ENCODE measurements at places on chromosomes 6 and 20.
A peak's percentile ranks its signal among the peaks of the same experiment; 100 is the strongest.

DNA sequence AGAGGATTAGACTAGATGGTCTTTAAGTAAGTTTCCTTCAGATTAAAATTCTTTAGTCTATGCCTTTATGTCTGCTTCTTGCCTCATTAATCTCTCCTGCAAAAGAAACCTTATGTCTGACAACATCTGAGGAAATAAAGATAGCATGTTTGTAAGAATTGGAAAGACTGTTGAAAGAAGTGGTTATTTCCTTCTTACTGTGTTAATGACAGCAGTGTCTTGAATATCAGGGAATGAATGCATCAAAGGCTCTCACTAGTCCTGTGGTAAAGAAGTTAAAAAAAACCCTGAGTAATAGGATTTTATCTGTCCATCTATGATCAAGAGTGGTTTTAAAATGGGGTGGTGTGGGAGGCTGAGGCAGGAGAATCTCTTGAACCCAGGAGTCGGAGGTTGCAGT, 302.0 kb downstream of the PRL start:
- DNase-seq = no peak

- no peak for DNase-seq
Measured at GRCh38 chr20:20712004-20712473, 405 bp downstream of the RALGAPA2 start.

- no peak for DNase-seq
Measured at GRCh38 chr20:32010666-32011065, 428 bp downstream of the CCM2L start.

DNA sequence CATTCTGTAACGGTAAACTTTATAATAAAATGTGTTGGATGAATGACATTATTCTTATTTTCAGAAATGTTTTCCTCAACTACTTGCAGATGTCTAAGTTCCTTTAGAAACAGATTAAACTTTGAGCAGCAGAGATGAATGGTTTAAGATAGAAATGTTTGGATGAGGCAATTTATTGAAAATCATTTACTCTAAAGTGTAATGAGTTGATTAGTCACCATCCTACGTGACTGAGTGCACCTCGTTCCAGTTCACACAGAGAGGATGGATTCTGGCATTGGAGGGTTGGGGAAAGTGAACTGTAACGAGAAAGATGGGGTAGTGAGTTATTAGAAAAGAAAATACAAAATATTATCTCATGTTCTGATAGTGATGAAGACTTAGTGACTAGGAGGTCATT, 28.7 kb downstream of the SMPDL3A start:
- DNase-seq = no peak

DNA sequence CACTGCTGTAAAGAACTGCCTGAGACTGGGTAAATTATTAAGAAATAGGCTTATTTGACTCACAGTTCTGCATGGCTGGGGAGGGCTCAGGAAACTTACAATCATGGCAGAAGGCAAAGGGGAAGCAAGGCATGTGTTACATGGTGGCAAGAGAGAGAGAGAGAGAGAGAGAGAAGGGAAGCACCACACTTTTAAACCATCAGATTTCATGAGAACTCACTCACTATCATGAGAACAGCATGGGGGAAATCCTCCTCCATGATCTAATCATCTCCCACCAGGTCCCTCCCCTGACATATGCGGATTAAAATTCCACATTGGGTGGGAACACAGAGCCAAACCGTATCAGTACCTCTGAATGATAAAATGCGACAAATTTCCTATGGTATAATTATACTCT, 203.9 kb upstream of the MARCKS start:
- DNase-seq = no peak

DNA sequence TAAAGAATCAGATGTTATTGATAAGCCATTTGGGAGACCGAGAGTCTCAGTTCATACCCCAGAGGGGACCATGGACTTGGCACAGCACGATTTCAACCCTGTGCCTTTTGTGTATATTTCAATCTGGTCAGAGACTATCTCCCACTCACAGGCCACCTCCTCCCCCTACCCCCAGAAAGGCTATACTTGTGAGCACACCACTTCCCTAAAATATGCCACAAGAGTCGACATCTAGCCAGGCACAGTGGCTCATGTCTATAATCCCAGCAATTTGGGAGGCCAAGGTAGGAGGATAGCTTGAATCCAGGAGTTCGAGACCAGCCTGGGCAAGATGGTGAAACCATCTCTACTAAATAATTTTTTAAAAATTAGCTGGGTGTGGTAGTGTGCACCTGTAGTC, 13.6 kb upstream of the TCF15 start:
- no peak for DNase-seq

DNA sequence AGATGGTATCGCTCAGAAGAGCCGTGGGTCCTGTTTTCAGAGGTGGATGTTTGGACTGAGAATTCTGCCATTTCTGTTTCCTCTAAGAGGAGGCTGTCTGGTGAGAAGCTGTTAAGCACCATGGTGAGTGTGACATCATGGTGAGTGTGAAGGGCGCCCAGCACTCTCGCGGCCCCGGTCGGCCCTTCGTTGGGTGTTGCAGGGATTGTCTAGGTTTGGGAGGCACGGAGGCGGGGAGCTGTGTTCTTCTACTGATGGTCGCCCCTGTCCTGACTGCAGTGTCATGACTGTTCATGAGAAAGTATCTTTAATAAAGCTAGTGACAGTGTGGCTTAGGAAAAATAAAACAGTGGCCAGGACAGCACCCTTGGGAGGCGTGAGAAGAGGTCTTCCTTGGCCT, 70.4 kb downstream of the NOL4L start:
- no peak for DNase-seq

- DNase-seq = no peak
Measured at GRCh38 chr6:122339661-122340060, 59.8 kb upstream of the HSF2 start.

DNA sequence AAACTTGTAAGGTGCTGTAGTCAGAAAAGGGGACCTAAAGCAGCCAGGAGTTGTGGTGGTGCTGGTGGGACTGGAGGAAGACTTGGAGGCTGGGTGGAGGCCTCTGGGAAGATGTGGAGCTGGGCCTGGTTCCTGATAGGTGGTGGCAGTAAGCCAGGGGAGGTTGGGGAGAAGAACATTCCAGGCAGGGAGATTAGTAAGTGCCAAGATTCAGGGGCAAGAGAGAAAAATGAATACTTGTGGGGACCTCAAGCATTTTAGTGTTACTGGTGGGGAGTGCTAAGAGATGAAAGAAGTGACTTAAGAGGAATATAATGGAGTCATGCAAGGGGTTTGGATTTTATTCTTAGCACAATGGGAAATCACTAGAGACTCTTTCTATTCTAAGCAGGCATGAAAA, 79.0 kb upstream of the B3GAT2 start:
- no peak for DNase-seq

DNA sequence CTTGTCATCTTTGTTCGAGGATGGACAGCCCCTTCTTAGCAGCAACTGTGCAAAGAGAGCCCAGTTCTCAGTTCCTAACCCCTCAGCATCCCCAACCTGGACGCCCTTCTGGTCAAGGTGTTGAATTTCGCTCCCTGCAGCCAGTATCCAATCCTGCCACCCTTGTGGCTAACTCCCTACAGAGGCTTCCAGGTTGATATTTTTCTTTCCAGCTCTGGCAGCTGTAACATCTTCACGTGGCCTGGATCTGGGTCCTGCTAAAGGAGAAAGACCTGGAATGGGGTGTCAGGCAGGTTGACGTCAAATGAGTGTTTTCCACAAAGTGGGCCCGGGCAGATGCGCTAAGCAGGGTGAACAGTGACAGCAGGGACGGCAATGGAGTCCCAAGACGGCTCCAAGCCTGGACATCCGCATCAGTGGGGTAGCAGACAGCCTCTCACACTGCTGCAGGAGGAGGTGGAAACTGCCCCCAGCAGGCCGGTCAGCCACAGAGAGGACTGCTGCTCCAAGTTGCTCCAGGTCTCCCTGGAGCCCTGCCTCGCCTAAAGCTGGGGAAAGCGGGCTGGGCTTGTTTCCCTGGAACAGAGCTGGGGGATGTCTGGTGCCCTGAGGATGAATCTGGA, 1.0 kb upstream of the YTHDF1 start:
- DNase-seq = no peak

- DNase-seq = no peak
Measured at GRCh38 chr6:81749707-81750106, 2.8 kb downstream of the TENT5A start.

GRCh38 chr6:24431045-24431451, 28.3 kb downstream of the MRS2 start:
- peak; percentile 30 for DNase-seq

- no peak for DNase-seq
Measured at GRCh38 chr20:60206259-60206658, 248.0 kb downstream of the CDH26 start.

- no peak for DNase-seq
Measured at GRCh38 chr20:17848249-17849048, 120.1 kb downstream of the SNX5 start.

DNA sequence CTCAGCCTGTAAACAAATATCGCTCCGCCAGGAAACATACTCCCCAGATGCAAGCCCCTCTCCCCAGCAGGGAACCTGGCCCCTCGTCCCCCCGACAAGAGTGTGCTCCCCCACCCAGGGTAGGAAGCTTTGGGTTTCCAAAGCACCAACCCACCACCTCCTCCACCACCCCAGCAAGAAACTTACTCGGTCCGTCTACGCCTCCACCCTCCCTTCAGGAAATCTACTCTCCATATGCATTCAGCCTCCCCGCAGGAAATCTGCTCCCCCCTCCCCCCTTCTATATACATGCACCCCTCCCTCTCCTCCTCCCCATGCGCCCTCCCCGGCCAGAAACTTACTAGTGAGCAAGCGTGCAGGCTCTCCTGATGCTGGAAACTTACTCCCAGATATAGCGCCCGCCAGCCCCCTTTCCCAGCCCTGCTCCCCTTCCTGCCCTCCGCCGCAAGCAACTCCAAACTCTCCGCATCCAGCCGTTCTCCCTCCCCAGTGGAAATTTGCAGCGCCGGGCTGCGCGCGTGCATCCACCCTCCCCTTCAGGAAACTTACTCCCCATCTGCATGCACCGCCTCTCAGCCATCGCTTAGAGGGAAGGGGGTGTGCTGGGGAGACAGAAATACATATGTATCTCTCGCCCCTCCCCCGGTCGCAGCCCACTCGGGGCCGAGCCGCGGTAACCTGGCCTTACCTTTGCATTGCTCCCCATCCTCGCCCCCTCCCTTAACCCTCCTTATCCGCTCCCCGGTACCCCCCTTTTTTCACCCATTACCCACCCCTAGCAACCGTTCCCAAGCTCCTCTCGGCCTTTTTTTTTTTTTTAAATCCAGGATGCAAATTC, at the start of gene TRERF1:
Gene TRERF1, minus strand, starts transcription at position 594 of the 838 bp plus-strand sequence. CDS start 182,336 bp downstream, outside the sequence.
- DNase-seq = peak; percentile 21

All from T-helper 2 cell (primary cell).